Amniotic epithelial cell (primary cell): ENCODE measurements at places on chromosomes 4 and X.

DNA sequence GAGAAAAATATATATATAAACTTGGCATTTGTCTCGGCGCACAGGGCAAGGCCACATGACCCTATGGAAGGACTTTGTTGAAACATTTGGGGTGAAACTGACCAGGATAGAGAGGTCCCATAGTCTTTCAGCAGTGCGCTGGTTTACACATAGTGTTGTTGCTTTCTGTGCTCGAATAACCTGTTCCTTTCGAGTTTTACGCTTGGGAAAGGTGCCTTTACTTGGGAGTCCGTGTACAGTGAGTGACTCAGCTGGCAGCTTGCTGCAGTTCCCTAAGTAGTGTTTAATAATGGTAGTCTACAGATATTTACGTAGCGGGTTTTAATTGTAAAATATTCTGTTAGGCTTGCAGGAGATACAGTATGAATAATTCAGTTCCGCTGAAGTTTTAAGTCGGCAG, 578 bp downstream of the APOOL start:
- peak; percentile 22 for DNase-seq

DNA sequence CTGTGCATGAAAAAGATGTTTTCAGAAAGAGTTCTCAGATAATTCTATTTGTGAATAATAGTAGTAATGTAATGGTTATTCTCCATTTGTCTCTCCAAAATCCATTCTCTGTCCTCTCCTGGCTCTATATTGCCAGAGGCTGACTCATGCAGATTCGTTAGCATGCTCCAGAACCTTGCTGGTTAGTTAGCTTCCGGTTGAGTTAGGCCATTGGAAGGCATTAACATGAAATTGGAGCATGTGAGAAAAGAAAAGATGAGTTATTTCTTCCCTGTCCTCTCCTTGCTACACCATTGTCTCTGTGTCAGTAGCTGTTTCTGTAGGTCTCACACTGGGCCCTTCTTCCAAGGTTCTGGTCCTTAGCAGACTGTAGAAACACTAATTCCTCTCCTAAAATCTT, 23.5 kb upstream of the PRDM8 start:
- no peak for DNase-seq

GRCh38 chrX:104309169-104309568, 54.4 kb upstream of the ESX1 start:
- no peak for DNase-seq

DNA sequence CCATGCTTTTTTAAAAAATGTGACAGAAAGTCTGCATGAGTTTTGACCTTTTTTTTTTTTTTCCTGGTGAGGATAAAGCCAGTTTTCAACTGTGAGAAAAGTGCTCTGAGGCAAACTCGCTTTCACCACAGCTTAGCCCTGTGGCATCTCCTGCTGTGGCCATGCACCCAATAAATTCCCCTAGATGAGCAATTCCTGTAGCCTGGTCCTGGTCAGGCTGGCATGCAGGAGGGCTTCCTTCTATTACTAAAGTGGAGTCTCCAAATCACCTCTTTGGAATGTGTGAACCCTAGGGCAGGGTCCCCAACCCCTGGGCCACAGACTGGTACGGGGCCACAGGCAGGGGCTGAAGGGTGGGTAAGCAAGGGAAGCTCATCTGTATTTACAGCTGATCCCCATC, 265.4 kb downstream of the RAPGEF2 start:
- peak; percentile 47 for DNase-seq

DNA sequence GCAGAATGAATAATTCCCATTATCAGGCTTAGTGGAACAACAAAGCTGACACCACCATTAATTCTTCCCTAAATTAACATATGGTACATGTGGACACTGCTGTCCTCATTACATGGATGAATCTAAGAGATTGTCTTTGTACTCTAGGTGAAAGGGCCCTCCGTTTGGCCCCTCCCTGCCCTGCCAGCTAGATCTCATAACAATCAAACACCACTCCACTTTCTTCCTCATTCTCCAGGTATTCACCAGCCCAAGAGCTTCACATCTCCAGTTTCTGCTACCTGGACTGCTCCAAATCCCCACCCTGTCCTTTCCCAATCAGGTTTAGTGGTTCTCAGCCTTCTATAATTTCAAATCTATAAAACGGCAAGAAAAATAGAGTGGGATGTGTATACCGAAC, 3.8 kb downstream of the HSD17B11 start:
- DNase-seq, result no peak

DNA sequence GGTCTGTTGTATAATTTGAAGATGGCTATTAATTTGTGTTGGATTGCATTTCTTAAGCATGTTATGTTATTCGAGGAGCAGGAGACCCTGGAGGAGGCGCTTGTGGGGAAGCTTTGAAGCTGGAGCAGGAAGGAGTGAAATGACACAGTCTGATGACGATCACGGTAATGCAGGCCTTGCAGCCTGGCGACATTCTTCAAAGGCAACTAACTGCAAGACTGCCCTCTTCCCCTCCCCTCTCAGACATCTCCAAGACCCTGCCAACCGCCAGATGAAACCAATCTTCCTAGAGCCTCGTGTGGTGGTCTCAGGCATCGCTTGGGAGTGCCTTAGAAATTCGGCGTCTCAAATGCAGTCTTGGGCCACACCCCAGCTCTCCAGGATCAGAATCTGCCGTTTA, 16.1 kb downstream of the CLCN4 start:
- DNase-seq, result no peak

- DNase-seq, result no peak
Observed at GRCh38 chr4:96703265-96703664, 863.4 kb downstream of the PDHA2 start.

DNA sequence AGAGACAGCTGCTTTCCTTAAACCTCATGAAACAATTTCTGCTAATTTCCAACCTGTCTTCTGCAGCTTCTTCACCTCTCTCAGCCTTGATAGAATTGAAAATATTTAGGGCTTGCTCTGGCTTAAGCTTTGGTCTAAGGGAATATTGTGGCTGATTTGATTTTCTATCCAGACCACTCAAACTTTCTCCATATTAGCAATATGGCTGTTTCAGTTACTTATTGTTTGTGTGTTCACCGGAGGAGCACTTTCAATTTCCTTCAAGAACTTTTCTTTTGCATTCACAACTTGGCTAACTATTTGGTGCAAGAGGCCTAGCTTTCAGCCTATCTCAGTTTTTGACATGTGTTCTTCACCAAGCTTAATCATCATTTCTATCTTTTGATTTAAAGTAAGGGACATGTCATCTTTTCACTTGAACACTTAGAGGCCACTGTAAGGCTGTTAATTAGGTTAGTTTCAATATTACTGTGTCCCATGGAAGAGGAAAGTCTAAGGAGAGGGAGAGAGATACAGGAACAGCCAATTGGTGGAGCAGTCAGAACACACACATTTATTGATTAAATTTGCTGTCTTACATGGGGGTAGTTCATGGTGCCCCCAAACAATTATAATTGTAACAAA, 213.2 kb downstream of the RASL11B start:
- no peak for DNase-seq

GRCh38 chr4:19557161-19557560, 694.5 kb upstream of the SLIT2 start:
- DNase-seq, result no peak

DNA sequence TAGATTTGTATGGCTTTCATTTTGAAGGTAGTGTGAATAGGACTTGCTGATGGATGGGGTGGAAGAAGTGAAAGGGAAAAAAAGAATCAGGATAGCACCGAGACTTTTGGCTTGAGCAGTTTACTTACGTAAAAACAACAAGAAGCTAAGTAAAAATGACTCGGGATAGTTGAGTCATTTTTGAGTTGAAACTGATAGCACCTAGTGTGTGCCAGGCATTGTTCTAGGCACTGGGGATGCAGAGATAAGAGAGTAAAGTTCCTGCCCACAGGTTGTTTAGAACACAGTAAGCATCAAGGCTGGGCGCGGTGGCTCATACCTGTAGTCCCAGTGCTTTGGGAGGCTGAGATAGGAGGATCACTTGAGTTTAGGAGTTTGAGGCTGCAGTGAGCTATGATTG, 34.7 kb downstream of the ADD1 start:
- DNase-seq, result no peak

DNA sequence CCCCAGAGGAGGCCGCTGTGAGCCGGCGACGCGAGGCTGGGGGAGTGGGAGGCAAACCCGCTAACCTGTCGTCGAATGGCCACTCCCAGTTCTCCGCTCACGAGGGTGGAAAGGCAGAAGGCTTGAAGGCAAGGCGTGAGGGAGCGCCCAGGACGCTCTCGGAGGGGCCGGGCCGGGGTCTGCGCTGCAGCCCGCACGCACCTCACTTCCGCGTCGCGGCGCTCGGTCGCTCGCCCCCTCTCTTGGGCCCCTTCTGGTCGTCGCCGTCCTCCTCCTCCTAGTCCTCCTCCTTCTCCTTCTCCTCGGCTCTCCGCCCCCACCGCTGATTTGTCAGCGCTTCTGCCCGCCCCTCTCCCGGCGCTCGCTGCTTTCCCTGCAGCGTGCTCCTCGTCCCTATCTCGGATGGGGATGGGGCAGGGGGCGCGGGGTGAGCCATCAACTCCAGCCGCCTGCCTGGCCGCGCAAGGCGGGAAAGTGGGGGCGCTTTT, at the start of gene SNCA:
SNCA (minus strand) TSS at position 265 of the 488 bp plus-strand sequence. CDS start 1,494 bp downstream, outside the sequence.
- DNase-seq, result peak; percentile 68

DNA sequence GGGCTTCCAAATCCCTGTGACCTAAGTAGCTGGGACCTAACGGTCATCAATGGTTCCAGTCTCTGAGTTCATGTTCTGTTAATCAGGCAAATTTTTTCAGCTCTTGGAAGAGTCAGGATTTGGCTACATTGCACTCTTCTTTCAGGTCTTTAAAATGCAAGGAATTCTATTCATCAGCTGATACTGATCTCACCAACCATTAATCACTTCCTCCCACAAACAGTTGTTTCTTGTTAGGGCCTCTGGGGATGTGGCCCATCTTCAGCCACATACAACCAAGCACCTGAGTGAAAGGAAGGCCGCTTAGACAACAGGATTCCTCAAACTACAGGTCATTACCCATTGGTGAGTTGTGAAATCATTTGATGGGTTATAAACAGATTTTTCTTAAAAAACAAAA, 71.7 kb downstream of the FANCB start:
- DNase-seq, result peak; percentile 57

- DNase-seq, result no peak
Observed at GRCh38 chr4:162959046-162959445, 207.6 kb downstream of the NAF1 start.

GRCh38 chrX:129523079-129523911, at the start of gene SMARCA1:
SMARCA1 (minus strand) TSS chrX:129523490; CDS start chrX:129523370, 120 bp downstream.
- peak; percentile 49 for DNase-seq

DNA sequence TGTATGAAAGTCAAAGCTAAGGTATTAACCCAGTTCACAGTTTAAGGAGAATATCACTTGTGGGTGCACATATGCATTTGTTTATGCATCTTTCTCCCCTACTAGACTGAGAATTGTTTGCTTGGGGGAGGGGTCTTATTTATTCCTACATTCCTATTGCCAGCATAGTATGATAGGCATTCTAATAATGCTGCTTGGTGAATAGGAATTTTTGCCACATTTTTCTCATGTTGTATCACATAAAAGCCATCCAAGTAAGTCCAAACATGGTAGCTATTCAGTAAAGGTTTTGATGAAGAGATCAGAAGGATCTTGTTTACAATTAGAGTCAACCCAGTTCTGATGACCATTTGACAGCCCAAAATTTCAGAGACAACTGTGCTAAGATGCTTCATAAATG, 48.6 kb downstream of the ASB9 start:
- DNase-seq, result no peak

GRCh38 chr4:153258750-153259149, 54.5 kb downstream of the TRIM2 start:
- no peak for DNase-seq

DNA sequence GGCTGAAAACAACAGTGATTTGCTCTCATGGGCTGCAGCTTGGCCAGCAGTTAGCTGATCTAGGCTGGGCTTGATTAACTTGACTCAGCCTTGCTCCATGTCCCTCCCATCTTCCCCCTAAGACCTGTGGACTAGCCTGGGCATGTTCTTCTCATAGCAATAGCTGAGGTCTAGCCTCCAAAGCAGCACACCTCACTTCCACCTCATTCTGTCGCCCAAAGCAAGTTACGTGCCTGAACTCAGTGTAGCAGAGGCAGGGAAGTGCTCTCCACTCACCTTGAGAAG, 62.2 kb downstream of the EVC start:
- no peak for DNase-seq

DNA sequence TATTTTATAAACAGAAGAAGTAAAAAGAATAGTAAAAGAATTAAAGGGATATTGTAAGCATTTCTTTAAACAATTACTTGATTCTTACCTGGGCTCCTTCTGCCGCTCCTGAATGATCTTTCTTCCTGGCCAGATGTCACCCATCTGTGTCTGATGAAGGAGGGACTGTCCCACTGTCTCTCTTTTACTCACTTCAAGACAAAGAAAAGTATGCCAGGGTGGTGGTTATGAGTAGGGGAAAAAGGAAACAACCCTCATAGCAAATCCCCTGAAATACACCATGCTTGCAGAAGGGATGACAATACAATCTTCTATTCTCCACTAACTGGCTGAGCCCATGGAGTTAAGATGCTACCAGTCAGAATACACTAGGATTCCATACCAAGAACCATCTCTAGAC, 31.1 kb downstream of the SYTL4 start:
- DNase-seq, result no peak

GRCh38 chr4:151771664-151772063, 10.9 kb upstream of the GATB start:
- no peak for DNase-seq

DNA sequence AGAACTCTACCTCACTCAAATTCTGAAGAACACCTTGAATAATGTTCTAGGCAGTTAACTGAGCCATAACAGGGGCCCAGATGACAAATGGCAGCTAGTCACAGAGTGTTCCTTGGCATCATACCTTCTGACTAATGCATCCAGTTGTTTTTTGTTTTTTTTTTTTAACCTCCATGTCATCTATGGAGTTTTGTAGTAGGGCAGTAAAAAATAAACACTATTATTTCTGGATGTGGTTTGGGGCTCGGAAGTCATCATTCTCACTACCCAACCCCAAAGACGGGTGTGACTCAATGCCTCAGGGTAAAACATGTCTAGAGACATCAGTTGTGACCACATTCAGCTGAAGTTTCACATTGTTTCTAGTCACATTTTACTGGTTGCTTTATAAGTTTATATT, 31.2 kb upstream of the MCF2 start:
- peak; percentile 56 for DNase-seq

DNA sequence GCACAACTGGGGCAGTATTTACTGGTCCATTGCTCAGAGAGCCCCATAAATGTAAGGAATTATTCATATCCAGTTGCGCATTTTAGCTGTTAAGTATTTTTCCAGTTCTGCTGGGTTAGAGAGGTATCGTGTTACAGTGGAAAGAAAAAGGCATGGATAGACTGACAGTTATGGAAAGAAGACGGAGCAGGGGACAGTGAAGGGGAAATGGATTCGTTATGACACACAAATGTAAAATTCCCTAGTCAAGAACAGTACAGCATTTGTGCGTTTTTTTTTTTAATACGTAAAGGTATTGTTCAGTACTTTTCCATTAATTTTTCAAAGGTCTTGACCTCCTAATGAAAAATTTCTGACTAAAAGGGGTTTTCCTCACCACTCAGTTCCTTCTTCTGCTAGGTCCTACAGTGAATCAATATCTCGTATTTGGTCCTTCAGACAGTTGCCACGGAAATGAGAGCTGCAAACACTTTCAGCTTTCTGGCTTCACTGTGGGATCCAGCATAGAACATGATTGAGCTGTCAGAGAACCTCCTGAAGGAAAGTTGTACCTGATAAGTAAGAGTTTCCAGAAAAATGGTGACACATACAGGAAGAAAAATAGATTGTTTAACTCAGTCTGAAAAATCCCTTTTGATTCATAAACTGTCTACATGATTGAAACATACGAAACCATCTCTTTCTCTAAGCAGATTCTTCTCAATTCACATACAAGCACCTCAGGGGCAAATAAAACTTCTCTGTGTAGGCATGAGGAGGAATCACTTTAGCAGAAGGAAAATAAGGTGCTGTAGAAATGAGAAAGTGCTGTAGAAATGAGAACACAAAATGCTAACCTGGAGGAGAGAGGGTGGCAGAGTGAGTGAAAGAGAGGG, 21.8 kb upstream of the BBS12 start:
- no peak for DNase-seq
